ENCODE measurements at places on chromosomes 12 and 14.

DNA sequence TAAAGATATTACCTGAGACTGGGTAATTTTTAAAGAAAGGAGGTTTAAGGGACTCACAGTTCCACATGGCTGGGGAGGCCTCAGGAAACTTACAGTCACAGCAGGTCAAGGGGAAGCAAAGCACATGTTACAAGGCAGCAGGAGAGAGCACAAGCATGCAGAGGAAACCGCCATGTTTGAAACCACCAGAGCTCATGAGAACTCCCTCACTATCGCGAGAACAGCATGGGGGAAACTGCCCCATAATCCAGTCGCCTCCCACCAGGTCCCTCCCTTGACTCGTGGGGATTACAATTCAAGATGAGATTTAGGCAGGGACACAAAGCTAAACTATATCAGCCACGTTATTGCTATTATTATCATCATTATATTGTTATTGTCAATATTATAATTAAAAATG is 138.7 kb downstream of the RIMBP2 start:
- no peak for DNase-seq

- no peak for DNase-seq
Observed at GRCh38 chr14:95774265-95775160, 60.6 kb upstream of the TCL1A start.

- DNase-seq, result no peak
Observed at GRCh38 chr12:92462049-92462448, 240.7 kb upstream of the PLEKHG7 start.

DNA sequence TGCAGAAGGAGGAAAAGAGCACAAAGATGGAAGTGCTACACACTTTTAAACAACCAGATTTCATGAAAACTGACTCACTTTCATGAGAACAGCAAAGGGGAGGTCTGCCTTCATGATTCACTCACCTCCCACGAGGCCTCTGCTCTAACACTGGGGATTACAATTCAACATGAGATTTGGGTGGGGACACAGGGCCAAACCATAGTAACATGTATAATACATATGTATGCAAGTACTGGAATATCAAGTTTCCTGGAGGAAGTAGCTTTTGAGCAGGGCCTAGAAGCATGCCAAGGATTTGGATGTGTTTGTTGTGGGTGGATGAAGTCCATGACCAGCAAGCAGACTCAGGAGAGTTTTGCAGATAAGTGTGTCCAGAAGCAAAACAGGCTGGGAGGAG is 409.0 kb downstream of the RGS6 start:
- peak; percentile 55 for DNase-seq

GRCh38 chr12:122048151-122048550 is 26.5 kb downstream of the BCL7A start:
- no peak for DNase-seq

All from esophagus muscularis mucosa (tissue), 4 donors.